ENCODE measurements at places on chromosomes 1 and 21.
A peak's percentile ranks its signal among the peaks of the same experiment; 100 is the strongest.

DNA sequence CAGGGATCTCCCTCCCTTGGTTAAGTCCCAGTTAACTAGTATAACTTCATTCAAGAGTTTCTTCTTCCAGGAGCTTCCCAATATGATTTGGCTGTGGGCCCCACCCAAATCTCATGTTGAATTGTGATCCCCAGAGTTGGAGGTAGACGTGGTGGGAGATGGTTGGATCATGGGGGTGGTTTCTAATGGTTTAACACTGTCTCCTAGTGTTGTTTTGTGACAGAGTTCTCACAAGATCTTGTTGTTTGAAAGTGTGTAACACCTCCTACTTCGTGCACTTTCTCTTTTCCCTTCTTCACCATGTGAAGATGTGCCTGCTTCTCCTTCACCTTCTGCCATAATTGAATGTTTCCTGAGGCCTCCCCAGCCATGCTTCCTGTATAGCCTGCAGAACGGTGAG is 251.8 kb upstream of the FGGY start:
- DNase-seq, result no peak

GRCh38 chr1:84425150-84425896 is 27.0 kb downstream of the DNASE2B start:
- no peak for DNase-seq

- DNase-seq, result no peak
Observed at GRCh38 chr1:246786606-246787238, 62.5 kb downstream of the SCCPDH start.

DNA sequence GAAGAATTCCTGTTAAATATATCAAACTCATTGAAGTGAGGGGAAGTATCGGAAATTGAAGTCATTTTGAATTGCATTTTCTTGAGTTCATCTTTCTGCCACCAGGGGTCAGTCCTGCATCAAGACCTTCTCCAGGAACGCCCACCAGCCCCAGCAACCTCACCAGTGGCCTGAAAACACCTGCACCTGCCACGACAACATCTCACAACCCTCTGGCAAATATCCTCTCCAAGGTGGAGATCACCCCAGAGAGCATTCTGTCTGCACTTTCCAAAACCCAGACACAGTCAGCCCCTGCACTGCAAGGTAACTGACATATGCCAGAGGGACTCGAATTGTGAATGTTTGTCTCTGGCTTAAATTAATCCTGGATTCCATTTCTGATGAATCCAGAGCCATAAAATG is 22.8 kb upstream of the TARS2 start:
- DNase-seq, result peak; percentile 66

GRCh38 chr1:30882678-30883388 is 25.7 kb downstream of the SDC3 start:
- no peak for DNase-seq

DNA sequence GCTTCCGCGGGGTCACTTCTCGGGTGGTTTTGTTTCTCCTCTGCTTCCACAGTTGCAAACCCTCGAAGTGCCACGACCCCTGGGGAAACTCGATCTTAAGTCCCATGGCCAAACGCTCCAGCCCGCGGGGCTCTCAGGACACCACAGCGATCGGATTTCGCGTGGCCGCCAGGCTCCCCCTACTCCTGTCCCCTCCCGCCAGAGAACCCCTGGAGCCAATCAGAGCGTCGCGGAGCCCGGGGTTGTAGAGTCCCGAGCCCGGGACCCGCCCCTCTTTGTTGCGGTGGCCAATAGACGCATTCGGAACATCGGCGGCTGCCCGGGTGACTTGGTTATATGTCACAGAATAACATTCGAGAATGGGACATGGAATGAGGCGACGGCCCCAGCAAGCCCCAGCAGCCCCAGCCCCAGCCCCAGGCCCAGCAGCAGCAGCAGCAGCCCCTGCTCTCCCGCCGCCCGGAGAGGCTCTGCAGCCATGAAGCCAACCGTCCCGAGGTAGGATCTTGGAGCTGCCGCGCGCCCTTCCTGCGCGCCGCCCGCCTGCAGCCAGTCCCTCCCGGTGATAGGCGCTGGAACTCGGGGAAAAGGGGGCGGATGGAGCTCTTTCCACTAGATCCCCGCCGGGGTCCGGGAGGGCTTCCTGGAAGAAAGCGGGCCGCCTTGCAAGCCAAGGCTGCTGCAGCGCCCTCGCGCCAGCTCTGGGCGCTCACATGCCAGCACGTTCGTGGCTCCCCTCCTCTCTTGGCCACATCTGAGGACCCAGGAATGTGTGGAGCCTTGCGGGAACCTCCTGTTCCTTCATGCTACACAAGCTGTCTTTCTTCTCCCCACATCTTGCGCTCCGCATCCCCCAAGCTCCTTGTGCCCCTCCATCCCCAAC is at the start of gene VASH2:
Gene VASH2, plus strand, starts transcription at position 299 of the 883 bp plus-strand sequence. CDS start 1,002 bp downstream, outside the sequence.
- DNase-seq, result peak; percentile 61

GRCh38 chr1:180603850-180604226 is 28.0 kb upstream of the XPR1 start:
- DNase-seq, result no peak

GRCh38 chr1:46003315-46003714 is 129.1 kb downstream of the PIK3R3 start:
- DNase-seq, result no peak

- no peak for DNase-seq
Observed at GRCh38 chr21:27329255-27329851, 362.5 kb upstream of the ADAMTS5 start.

- no peak for DNase-seq
Observed at GRCh38 chr1:3168678-3169077, 99.7 kb downstream of the PRDM16 start.

GRCh38 chr1:208098773-208099172 is 145.4 kb downstream of the PLXNA2 start:
- no peak for DNase-seq

- DNase-seq, result no peak
Observed at GRCh38 chr21:44980562-44981489, 41.0 kb downstream of the SLX9 start.

- no peak for DNase-seq
Observed at GRCh38 chr1:232587141-232588008, 42.6 kb downstream of the SIPA1L2 start.

- DNase-seq, result no peak
Observed at GRCh38 chr1:165666152-165666825, 32.1 kb downstream of the ALDH9A1 start.

GRCh38 chr1:145824499-145824842 is 471 bp downstream of the POLR3C start:
- DNase-seq, result no peak

DNA sequence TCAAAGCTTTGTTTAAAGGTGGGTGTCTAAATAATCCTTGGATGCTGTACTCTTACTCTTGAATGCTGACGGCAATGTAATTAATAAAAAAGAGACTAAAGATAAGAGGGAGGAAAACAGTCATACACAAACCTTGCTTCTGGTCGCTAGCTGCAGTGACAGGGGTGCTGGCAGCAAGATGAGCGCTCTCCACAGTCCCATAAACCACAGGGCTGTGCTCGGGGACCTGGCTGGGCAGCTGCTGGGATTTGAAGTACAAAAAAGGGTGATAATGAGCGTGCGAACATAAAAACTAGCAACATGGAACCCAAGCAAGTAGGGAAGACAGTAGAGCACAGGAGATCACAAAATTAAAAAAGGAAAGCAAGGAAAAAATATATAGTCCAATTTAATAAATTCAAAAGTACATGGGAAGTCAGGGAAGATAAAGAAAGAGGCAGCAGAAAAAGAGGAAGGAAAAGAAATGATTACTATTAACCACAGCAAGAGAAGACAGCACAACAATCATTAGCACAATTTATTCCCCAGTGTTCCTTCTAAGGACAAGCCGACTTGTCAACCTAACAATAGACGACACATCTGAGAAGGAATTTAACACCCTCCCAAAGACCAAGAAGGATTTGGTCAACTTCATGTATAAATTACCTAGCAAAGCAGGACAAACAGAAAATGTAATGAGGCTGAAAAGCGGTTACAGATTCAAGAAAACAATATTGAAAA is 162.9 kb upstream of the HP1BP3 start:
- no peak for DNase-seq

DNA sequence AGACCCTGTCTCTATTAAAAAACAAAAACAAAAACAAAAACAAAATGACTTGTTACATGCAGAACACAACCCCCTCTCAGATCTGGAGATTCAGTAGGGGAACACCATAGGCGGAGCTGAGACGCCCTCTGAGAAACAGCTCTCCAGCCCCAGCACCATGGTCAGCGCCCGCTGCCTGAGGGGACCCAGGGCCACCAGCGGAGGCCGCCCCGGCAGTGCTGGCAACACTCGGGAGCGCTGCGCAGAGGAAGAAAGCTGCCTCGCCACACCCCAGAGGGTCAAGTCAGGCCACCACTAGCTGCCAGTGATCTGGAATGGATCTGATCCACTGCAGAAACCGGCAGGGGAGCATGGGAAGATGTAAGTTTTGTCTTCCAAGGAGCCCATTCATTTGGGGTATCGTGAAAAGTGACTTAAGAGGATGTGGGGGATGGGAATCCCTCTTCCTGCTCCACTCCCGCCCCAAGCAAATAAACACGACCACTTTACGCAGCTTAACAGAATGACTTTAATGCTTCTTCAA is 3.1 kb downstream of the ACTA1 start:
- DNase-seq, result no peak

DNA sequence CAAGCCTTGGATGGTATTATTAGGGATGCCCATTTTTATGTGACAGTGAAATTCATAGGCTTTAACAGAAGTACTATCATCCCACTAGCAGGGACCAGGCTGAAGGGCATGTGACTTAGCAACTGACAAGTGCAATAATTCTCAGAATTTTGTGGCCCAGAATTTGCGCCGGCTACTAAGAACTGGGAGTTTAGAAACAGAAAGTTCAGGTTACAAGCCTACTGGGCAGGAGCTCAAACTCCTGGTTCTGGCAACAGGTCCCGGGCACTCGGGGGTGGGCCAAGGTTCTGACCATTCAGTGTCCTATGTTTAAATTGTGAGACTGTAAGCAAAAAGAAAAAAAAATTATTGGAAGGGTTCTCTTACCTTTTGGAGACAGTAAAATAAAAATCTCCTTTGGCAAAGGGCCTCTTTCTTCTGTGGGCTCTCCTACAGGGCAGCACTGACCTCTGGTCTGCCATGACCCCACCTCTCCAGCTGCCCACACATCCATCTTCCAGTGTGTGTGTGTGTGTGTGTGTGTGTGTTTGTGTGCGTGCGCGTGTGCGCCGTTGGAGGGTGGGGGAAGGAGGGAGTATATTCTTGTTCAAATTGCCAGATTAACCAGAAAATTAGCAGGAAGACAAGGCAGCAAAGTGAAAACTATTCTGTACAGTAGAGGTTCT is 26.1 kb downstream of the IRF2BP2 start:
- DNase-seq, result no peak

- no peak for DNase-seq
Observed at GRCh38 chr1:106754957-106755356, 301.5 kb upstream of the PRMT6 start.

DNA sequence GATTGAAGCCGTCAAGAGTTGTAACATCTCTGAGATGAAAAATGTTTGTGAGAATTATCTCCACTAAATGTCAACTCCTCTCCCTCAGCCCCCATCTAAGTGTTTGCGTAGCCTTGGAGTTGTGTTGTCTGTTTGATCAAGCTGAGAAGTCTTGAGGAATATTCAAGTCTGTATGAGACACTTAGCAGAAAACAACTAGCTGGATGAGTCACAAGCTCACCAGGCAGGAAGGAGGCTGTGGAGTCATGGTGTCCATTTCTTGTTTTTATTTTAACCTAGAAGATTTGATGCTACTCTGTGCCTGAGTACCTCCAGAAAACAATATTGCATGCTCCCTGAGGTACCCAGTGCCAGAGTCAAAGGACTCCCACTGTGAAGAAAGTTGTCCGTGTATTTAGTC is 211.6 kb upstream of the PLXNA2 start:
- DNase-seq, result no peak

DNA sequence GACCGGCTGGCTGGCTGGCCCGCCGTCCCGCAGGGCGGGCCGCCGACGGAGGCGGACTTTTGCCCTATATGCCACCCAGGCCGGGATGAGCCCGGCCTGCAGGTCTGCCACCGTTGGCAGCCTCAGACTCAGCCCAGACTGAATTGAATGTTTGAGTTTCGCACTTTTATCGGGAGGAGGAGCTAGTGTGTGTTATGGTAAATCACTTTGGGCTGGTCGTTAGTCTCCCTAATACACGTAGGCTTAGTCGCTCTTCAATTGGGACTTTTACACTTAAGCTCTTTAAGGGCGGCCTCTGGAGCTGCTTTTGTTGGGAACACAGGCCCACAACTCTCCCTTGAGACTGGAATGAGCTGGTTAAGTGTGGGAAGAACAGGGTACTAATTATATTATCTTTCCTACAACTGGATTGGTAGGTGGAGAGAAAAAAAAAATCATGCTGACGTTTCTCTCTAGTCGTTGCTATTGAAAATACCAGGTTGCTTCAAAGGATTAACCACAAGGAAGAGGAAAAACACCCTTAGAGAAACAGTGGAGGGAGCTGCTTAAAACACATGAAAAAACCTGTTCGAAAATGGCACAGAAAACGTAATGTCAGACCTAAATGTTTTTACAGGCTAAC is 1.4 kb upstream of the IRF2BP2 start:
- no peak for DNase-seq

- peak; percentile 34 for DNase-seq
Observed at GRCh38 chr21:33308586-33309490, 15.9 kb upstream of the IFNAR1 start.

DNA sequence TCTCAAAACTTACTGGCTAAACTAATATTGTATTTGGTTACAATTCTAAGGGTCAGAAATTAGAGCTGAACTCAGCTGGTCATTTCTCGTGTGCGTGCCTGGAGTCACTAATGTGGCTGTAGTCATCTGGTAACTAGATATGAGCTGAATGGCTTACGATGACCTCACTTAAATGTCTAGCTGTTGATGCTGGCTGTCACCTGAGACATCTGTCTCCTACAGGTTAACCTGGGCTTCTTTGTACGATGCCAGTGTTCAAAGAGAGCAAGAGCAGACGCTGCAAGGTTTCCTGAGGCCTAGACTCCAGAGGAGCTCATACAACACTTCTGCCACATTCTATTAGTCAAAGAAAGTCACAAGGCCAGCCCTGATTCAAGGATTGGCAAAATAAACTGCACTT is 17.1 kb upstream of the ALG6 start:
- DNase-seq, result no peak

DNA sequence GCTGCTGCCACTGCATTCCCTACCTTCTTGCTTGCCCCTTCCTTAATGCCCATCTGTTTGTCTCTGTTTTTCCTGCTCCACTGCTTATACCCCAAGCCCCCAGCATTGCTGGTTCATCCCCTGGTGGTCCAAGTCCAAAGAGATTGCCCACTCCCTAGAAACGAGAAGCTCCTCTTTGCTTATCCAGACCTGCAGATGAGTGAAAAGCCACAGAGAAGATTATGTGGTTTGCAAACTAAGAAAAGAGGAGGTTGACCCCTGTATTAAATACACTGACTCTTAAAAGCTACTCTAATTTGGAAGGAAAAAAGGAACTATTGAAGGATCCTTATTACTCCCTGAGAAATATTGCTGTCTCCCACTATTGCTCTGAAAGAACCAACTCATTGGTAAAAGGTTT is 146.8 kb upstream of the RAB4A start:
- DNase-seq, result no peak

GRCh38 chr1:167820684-167821355 is 93.1 kb downstream of the ADCY10 start:
- no peak for DNase-seq

GRCh38 chr1:178417858-178418257 is 78.9 kb downstream of the CLEC20A start:
- DNase-seq, result no peak

Measured in CD4-positive, alpha-beta T cell treated with Interleukin-15 for 1 hour (primary cell).